ENCODE measurements at places on chromosomes 11 and 22.

GRCh38 chr11:10401696-10402392, 53.2 kb upstream of the AMPD3 start:
- DNase-seq = no peak

DNA sequence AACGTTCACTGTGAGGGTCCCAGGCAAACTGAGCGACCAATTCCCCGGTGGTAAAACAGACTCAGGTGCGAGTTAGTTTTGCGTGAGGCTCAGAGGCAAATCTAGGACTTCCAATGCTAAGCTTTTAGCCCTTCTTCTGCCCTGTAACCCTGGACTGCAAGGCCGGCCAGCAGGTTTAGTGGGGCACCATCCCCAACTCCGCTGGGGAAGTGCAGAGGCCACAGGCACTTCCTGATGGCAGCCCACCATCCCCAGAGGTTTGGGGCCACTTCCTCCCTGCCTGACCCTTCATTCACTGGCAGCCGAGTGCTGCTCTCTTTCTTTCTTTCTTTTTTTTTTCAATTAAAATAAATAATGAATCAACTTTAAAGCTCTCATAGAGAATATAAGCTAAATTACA, 124.6 kb upstream of the B3GAT1 start:
- DNase-seq = no peak

DNA sequence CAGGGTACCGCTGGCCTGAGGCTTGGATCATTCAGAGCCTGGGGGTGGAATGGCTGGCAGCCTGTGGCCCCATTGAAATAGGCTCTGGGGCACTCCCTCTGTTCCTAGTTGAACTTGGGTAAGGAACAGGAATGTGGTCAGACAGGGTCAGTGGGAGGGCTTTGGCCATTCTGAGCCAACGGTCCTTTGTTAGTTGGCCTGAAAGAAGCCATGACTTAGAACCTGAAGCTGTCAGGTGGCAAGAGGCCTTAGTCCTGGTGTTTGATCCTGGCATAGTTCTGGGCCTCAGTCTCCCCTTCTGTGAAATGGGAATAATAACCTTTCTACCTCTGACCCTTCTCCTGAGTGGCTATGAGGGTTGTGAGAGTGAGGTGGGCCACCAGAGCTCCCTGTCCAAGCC, 8.3 kb downstream of the PGAP2 start:
- no peak for DNase-seq

DNA sequence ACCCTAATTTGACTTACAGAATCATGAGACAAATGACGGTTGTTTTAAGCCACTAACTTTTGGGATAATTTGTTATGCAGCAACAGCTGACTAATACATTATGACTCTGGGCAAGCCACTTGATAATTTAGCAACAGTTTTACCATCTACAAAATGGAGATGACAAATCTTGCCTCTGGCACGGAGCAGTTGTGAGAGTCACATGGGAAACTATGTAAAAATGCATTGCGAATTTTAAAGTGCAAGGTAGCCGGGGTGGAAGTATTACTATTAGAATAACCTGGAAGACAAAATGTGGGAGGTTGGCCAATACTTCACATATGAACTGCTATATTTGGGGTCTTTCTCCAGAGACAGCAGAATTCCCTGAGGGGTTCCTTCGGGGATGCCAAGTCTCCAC, 328.7 kb downstream of the CTTN start:
- DNase-seq = no peak

- no peak for DNase-seq
These were observed 7.3 kb upstream of the CSRP3 start for GRCh38 chr11:19208959-19209546.

DNA sequence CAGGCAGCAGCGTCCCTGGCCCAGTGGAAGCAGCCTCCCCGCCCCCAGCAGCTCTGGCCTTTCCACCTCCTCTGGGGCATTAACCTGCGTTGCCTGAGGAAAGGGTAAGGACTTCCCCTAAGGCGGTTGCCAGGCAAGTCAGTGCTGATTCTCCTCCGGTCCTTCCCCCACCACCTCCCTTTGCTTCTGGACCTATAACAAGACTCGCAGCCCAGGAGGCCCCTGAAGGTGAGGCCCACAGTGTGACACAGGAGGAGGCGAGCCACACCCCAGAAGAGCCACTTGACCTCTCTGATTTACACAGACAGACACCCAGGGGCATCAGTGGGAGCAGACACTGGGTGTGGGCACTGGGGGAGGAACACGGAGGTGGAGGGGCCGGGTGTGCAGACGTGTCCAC, 35.4 kb downstream of the ASCL2 start:
- DNase-seq = no peak

DNA sequence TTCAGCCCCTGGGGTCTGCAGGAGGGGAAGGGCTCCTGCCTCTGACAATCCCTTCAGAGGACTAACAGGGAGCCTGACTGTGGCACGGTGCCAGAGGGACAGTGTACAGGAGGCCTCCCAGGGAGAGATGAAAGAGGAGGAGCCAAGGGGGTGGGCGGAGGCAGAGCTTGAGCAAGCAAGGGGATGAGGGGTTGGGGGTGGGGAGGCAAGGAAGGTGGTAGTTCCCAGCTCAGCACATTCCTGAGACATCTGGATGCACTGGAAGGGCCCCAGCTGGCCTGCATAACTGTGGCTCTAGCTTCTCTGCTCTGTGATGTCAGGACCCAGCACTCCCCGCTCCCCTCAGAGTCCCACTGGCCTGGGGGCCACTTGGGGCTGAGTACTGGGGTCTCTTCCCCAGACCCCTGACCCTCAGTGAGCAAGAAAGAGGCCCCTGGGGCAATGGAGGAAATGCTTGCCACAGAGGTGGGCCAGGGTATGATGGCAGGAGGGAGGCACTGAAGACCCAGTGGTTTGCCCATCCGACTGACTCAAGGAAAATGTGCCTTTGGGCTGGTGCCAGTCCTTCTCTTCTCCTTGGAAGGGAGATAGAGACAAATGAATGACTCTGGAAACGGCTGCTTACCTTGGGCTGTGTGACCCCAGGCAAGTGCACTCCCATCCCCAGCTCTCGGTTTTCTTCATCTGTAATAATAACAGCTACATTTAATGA, 13.3 kb downstream of the CREB3L1 start:
- no peak for DNase-seq

DNA sequence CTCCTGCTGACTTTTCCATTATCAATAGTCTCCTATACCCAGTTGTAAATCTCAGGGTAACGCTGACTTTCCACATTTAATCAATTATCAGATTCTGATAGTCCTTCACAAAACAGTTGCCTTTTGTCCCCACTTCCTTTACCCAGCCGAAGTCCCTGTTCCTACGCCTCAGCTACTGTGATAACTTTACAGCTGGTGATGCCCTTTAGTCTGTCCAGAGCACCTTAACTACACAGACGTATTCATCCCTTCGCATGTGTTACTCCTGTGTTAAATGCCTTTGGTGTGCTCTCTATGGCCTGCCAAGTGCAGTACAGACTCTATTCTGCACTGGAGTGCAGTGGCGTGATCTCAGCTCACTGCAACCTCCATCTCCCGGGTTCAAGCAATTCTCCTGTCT, 20.2 kb downstream of the SSH3 start:
- no peak for DNase-seq

- DNase-seq = no peak
These were observed 846 bp downstream of the RNF26 start for GRCh38 chr11:119335091-119335654.

GRCh38 chr11:86579406-86579731, 93.0 kb downstream of the ME3 start:
- DNase-seq = no peak

- no peak for DNase-seq
These were observed at the start of gene MMP11 for GRCh38 chr22:23772649-23773473. Gene MMP11, plus strand, starts transcription at chr22:23772849. Its CDS starts 22 bp downstream, at chr22:23772871.

GRCh38 chr11:70796648-70797227, 398.4 kb downstream of the CTTN start:
- no peak for DNase-seq

DNA sequence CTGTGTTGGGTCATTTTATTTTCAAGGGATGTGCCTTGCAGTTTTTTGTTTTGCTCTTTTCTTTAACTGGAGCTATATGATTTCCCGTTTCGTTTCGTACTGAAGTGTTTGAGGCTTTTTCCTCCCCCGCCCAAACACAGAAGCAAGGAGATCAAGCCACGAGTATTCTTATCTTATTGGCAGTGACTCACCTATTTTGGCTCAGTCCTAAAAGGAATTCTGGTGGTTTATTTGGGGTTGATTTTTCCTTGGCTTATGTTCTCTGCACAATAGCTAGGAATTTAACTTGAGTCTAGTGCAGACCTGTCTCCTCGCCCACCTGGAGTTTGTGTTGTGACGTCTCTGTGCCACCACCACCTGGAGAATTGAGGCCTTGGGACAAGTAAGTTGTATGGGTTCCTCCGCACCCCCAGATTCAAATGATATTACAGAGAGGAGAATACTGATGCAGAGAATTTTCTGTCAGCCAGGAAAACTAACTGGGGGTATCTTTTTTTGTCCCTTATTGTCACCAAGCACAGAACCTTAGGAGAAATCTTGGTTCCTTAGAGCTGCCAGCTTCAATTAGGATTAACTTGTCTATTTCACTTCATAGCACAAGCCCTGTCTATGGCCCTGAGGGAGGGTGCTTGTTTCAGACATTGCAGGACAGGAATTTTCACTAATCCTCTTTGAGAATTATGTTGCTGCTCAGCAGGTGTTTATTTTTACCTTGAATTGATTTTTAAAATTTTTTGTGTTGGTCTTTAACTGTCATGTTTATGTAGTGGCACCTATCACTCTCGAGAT, 90.4 kb upstream of the BIRC3 start:
- no peak for DNase-seq

DNA sequence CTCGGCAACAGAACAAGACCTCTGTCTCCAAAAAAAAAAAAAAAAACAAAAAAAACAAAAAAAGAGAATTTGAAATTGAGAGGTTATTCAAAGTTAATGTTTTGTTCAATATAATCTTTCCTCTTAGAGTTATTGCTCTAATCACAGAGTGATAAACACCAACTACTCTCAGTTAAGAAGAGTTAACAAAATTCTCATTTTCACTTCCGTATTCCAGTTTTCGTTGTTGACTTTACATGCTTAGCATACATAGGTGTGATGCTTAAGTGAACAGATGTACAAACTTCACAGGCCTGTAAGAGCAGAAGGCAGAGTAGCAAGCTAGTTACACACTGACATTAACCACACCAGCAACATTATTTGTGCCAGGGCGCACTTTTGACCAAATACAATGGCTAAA, 12.3 kb downstream of the EIF4ENIF1 start:
- no peak for DNase-seq
